ENCODE measurements at places on chromosomes 7 and 10. TPM values are rescaled to one million over a fixed set of nuclear protein-coding genes. Genes with fewer than 3 reads are reported as not detected.

DNA sequence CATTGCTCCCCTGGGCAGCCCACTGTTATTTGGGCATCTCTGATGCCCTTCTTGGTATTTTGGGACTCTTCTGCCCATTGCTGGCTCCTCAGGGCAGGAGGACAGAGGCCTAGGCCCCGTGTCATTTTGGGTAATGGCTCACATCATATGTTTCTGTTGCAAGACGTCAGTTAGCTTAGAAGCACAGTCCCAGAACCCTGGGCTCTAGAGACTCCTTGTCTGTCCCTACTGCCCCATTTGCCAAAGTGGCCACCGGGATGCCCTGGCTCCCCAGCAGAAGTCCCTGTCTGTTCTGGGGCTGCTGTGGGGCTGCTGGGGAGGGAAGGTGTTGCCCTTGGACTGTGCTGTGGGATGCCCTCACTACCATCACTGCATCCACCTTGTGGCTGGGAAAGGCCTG is 48.8 kb downstream of the ADCYAP1R1 start:
- peak; percentile 2 for DNase-seq

DNA sequence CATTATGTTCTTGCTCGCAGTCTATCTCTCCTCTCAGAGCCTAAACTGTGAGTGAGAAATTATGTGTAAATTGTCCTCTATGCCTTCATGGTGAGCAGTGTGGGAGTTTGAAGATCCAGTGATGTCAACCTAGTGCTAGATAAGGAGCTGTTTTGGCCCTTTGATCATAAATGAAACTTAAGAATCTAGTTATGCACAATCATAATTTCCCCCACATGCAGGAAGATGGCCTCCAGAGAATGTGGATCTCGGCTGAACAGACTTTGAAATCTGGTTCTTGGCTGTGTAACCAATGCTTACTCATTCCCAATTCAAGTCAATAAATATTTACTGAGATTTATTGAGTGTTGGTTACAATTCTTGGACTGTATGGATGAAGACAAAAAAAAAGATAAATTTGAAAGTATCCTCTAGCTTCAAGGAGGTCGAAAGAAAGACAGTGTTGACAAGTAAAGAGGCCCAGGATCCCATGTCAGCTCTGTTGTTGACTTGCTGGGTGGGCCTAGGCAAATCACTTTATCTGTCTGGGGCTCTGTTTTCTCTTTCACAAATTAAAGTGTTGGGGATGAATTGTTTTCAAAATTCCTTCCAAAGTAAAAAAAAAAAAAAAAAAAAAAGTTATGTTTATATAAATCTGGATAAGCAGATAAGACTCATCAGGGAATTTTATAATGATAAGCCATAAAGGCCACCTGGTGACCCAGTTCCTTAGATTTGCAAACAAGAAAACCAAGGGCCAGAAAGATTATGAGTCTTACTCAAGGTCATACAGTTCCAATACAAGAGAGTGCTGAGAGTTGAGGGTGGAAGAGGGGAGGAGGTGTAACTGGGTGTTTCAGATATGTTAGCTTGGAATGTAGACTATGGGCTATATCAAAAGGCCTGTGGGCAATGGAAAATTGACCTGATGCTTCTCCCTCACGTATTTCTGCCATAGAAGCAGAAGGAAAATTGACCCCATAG is 969.9 kb downstream of the KCNMA1 start:
- no peak for DNase-seq

DNA sequence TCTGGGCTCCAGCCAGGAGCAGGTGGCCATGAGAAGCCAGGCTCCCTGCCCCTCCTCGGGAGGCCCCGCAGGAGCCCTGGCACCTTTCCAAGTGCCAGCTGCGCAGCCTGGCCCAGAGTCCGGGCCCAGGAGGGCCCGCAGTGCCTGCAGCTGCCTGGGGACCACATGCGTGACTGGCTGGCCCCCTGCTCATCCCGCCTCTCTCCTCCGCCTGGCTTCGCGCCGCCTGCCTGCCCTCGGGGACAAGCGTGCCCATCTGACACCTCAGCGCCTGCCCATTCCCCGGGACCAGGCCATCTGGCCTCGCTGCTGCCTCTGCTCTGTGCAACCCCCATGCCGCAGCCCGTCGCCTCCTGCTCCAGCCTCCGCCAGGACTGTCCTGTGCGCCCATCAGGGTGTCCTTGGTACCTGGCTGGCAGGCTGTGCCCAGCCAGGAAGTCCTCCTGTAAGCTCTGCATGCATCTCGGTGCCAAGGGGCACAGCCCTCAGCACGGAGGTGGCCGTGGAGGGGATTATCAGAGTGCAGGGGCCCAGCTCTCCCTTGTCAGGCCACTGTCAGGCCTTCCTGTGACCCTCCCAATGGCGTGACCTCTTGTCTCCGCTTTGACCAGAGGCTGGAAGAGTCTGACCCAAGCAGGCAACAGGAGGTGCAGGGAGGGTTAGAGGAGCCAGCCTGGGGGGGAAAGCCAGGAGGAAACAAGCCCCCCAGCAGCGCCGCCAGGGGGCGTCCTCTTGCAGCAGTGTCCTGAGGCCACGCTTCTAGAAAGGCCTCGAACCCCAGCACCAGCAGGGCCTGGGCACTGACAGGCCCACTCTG is 50.5 kb downstream of the TMEM209 start:
- no peak for DNase-seq

- no peak for DNase-seq
Measured at GRCh38 chr7:98956937-98957336, 78.6 kb downstream of the TRRAP start.

- no peak for DNase-seq
Measured at GRCh38 chr10:15943426-15943825, 83.1 kb upstream of the MINDY3 start.

DNA sequence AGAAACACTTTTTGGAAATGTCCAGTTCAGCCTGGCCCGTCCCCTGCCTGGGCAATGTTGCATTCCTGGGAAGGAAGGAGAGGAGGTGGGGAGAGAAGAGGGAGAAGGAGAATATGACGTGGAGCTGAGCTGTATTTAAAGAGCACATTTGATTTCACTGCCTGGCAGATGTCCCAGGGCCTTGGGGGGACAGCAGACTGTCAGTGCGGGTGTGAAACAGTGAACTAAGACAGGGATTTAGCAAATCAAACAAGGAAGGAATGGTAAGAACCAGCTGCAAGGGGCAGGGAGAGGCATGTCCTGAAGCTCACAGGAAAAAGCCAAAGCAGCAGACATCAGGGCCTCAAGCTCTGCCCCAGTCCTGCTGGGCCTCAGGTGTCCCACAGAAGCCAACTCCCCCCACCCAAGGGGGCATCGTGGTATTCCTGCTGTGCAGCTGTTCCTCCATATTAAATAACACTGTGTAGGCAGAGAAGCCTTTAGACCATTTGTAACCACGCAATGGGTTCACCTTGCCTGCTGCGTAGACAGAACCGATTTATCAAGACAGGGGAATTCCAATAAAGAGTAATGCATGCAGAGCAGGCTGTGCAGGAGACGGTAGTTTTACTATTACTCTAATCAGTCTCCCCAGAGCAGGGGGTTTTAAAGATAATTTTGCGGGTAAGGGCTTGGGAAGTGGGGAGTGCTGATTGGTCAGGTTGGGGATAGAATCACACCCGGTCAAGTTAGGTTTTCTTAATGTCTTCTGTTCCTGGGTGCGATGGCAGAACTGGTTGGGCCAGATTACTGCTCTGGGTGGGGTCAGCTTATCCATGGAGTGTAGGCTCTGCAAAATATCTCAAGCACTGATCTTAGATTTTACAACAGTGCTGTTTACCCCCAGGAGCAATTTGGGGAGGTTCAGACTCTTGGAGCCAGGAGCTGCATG is 18.3 kb downstream of the LEP start:
- DNase-seq = no peak

DNA sequence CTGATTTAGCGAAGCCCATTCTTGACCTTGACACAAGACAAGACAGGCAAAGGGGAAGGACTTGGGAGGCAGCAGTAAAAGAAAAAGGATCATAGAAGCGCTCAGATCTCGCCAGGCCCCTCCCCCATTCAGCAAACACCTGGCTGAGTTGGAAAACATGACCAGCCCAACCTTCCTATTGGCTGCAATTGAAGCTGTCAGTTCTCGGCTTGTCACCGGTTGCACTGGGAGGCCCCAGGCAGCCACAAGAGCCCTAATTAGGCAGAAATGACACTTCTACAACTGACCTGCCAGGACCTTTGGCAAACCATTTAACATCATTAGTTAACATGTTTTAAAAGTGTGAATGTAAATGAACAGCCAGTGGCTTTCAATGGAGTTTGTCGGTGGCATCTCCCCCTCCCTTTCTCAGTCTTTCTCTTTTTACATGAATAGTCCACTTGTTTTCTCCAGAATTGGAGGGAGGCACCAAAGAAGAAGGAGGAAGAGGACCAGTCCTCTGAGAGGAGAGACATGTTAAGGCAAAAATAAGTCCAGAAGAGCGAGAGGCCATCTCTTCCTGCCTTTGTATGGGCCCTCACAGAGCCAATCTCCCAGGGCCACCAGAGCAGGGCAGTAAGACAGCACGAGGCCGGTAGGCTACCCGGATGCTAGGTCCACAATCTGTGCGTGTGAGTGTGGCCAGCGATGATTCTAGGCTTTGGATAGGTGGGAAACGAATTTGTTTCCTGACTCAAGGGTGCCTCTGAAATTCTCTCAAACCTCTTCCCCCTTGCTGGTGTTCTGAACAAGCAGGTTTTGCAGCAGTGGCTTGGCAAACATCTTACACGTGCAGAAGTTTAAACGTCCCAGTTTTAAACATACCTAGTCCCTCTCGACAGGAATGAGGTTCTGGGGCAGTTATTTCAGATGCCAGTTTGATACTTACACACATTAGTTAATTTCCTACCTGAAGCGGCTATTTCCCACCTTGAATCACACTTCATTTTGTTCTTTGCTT is 15.0 kb upstream of the ENO4 start:
- DNase-seq = no peak

DNA sequence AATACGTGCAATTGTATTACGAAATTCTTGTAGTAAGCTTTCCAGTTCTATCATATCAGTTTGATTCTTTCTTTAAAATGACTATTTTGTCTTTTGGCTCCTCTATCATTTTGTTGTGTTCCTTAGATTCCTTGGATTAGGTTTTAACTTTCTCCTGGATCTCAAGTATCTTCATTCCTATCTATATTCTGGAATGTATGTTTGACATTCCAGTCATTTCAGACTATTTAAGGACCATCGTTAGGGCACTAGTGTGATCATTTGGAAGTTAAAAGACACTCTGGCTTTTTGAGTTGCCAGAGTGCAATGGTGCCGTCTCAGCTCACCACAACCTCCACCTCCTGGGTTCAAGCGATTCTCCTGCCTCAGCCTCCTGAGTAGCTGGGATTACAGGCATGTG is 45.7 kb upstream of the SFTPD start:
- no peak for DNase-seq

- no peak for DNase-seq
Measured at GRCh38 chr10:21950566-21950965, 53.0 kb downstream of the DNAJC1 start.

GRCh38 chr7:40700653-40701421 is 566.0 kb downstream of the SUGCT start:
- DNase-seq = no peak

DNA sequence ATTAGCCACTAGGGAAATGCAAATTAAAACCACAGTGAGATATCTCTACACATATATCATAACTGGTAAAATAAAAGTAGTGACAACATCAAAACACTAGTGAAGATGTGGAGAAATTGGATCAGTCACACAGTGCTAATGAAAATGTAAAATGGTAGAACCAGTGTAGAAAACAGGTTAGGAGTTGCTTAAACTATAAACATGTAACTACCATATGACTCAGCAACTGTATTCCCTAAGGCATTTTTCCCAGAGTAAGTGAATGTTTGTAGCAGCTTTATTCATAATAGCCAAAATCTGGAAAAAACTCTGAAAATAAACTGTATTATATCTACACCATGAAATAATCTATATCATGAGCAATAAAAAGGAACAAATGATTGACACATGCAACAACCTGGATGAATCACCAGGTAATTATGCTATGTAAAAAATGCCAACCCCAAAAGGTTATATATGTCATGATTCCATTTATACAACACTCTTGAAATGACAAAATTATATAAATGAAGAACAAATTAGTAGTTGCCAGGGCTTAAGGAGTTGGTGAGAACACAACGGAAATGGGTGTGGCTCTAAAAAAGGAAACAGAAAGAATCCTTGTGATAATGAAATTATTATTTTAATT is 22.8 kb downstream of the SLC25A40 start:
- DNase-seq = no peak

GRCh38 chr10:28072573-28072972 is 73.7 kb upstream of the ODAD2 start:
- no peak for DNase-seq

DNA sequence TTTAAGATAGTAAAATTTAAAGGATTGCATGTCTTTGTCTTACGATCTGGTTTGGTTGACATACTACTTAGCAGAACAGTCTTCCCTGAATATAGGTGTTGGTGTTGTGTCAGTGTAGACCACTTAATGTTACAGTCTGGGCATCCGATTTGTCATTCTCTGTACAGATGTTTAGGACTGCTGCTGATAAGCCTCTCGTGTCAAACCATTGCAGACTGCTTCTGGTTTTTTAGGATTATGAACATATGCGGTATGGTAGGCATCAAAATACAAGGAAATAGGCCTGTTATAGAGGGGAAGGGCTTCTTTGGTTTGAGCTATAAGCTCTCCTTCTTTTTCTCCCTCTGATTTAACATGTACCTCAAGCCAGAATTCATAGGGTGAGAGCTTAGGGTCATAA is 7.4 kb downstream of the CYP3A43 start:
- no peak for DNase-seq

DNA sequence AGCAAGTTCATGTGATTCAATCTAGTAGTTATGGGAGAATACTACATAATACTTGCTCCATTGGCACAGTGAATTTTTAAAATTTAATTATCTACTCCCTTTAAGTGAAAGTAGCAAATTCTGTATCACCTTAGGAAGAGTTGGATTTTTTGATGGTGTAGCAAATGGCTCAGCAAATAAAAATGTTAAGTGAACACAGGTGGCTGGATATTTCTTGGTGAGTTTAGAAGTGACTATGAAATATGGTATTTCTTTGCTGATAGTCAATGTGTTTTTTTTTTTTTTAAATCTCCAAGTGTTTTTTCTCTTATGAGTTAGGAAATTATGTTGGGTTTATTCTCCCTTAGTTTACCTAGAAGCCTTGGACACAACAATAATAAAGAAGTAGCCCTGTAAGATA is 67.8 kb downstream of the CREM start:
- DNase-seq = no peak

GRCh38 chr10:88245974-88246511 is 337.1 kb downstream of the RNLS start:
- peak; percentile 57 for DNase-seq

GRCh38 chr7:82701949-82702348 is 258.4 kb upstream of the CACNA2D1 start:
- DNase-seq = no peak

The CALHM3 gene
- not detected for total RNA-seq

The MPP7 gene
- 9.1 TPM for total RNA-seq

The MAGI2 gene
- 23.2 TPM for total RNA-seq

The CARD11 gene
- total RNA-seq = 1.0 TPM

The FAM25C gene
- not detected for total RNA-seq

The HELLS gene
- total RNA-seq = 1.8 TPM

The ZNF487 gene
- 15.0 TPM for total RNA-seq

The MOSPD3 gene
- total RNA-seq = 1.3 TPM

The PLXNA4 gene
- 4.1 TPM for total RNA-seq

The CDK14 gene
- total RNA-seq = 16.5 TPM

The ITGA8 gene
- 10.0 TPM for total RNA-seq

The JAZF1 gene
- 27.6 TPM for total RNA-seq

The TDRD1 gene
- 1.5 TPM for total RNA-seq

The H2BK1 gene
- not detected for total RNA-seq
